ENCODE measurements at places on chromosomes 1 and 21.
A peak's percentile ranks its signal among the peaks of the same experiment; 100 is the strongest.

- DNase-seq, result no peak
Measured at GRCh38 chr1:235817101-235817728, 49.5 kb downstream of the LYST start.

- DNase-seq, result no peak
Measured at GRCh38 chr1:153652805-153653500, 5.5 kb upstream of the SNAPIN start.

- peak; percentile 93 for DNase-seq
Measured at GRCh38 chr1:43936431-43937151, 3.0 kb downstream of the ARTN start.

DNA sequence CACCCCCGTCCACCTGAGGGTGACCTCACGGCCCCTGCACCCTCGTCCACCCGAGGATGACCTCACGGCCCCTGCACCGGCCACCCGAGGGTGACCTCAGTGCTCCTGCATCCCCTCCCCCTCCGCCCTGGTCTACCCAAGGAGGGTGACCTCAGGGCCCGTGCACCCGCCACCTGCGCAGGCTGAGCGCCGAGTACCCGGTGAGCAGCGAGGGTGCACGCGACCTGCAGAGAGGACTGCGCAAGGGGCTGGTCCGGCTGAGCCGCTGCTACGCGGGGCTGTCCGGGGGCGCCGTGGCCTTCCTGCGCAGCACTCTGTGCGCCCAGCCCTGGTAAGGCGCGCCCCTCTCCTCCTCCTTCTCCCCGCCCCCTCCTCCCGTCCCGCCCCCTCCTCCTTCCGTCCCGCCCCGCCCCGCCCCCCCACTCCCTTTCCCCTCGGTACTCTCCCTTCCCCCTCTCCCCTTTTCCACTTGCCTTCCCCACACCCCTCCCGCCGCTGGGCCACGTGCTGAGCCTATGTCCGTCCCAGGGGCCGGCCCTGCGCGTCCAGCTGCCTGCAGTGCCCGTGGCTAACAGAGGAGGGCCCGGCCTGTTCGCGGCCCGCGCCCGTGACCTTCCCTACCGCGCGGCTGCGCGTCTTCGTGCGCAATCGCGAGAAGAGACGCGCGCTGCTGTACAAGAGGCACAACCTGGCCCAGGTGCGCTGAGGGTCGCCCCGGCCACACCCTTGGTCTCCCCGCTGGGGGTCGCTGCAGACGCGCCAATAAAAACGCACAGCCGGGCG, 28.4 kb downstream of the TRIM11 start:
- DNase-seq, result peak; percentile 83

GRCh38 chr1:153572569-153573015, 6.9 kb upstream of the S100A2 start:
- peak; percentile 46 for DNase-seq

DNA sequence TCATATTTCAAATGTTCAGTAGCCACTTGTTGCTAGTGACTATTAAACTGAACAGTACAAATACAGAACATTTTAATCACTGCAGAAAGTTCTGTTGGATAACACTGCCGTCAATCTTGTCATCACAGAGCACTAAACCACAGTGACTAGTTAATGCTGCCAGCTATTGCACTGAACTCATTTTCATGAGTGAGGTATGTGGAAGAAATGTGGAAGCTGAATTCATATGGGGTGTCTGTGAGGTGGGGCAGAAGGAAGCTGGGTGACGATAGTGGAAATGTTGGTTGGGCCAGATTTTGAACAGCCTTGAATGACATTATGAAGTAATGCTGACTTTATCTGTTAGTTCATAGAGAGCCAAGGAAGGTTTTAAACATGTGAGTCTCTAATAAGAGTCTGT, 49.6 kb downstream of the OSBPL9 start:
- no peak for DNase-seq

GRCh38 chr1:206796981-206797402, 24.7 kb upstream of the IL10 start:
- DNase-seq, result no peak

DNA sequence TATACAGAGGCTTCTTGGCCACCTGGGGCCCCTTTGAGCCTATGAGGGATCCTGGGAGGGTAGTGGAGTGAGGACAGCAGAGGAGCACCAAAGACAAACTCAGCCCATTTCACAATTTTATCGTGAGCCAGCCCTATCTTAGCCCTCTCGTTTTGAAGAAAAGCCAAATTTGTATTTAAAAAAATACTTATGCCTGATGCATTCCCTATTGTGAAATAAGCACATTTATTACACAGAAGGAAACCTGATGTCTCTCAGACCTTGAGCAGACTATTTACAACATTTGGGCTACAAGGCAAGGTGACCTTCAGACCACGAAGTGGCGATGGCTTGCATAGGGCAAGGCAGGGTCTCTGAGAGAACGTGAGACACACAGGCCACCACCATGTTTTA, 41.3 kb upstream of the H6PD start:
- no peak for DNase-seq

DNA sequence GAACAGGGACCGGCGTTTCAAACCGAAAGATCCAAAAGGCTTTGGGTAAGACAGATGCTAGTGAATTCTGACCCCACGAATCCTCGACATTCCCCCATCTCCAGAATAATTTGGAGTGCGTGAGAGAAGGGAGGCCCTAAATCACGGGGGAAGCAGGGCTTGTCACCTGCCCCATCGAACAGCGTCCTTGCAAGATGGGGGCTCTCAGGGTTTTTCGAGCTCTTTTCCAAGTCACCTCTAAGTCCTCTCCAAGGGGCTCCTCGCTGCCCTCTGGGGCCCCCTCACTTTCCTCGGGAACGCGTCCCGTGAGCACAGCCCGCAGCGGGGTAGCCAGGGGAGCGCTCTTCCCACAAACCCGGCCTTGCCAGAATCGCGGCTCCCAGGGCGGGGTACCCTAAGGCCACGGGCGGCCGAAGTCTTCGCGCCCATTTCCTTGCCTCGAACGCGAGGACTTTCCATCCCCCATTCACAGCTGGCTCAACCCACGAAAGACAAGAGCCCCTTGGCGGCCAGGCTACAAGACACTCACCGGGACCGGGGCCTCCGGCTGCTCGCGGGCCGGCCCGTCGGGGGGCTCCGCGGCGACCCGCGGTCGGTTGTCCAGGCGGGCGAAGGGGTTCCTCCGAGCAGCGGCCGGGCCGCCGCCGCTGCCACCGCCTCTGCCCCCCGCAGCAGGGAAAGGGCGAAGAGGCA, 546 bp downstream of the DONSON start:
- peak; percentile 25 for DNase-seq

GRCh38 chr1:201793306-201793925, 35.5 kb upstream of the IPO9 start:
- no peak for DNase-seq

DNA sequence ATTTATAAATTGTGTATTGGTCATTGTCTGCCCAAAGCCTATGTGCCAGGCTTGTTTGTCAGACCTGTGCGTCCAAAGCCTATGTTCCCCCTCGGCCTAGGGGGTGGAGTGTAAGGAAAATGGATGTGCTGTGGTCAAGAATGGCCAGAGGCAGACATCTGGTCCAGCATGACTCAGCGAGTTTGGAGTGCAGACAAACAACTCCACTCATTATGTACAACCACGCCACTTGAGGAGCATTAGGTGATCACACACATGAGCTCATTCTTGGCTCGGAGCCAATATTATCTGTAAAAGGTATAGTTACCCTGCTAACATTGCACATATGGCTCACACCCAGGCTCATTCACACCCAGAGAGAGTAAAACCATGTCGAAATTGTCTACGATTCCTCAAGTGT, 1047.6 kb upstream of the ADGRL4 start:
- peak; percentile 100 for DNase-seq

DNA sequence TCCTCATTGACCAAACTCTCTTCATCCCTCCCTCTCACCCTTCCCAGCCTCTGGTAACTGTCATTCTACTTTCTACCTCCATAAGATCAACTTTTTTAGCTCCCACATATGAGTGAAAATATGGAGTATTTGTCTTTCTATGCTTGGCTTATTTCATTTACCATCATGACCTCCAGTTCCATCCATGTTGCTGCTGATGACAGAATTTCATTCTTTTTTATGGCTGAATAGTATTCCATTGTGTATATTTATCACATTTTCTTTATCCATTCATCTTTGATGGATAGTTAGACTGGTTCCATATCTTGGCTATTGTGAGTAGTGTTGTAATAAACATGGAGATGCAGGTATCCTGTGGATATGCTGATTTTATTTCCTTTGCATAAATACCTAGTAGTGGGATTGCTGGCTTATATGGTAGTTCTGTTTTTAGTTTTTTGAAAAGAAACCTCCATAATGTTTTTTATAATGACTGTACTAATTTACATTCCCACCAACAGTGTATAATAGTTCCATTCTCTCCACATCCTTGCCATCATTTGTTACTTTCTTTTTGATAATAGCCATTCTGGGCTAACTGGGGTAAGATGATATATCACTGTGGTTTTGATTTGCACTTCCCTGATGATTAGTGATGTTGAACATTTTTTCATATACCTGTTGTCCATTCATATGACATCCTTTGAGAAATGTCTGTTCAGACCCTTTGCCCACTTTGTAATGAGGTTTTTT, 35.7 kb downstream of the IARS2 start:
- DNase-seq, result no peak

DNA sequence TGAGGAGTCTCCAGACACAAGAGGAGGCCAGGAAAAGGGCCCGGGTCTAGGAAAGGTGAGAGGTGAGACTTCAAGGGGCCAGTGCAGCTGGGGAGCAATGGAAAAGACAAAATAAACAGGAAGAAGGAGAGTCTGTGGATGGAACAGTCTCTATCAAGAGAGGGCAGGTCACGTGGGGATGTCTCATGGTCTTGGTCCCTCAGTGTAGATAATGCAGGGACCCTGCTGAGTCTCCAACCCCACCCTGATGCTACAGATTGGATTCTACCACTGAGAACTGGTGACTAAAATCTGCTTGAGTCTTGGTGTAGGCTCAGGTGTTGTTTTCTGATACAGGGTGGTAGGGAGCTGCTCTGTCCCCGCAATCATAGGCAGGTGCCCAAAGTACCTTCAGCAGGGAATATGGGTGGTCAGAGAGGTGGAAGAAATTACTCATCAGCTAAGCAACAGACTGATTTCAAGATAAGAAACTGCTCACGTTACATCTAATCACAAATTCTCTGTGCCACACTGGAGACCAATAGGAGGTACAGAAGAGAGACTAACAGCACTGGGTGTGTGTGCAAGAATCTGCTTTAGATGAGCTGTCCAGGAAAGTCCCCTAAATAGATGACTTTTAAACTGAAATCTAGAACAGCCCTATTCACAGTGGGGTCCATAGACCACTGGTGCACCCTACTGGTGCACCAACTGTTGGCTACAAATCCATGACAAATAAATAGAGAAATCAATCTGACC, 101.5 kb upstream of the TLR5 start:
- DNase-seq, result no peak

DNA sequence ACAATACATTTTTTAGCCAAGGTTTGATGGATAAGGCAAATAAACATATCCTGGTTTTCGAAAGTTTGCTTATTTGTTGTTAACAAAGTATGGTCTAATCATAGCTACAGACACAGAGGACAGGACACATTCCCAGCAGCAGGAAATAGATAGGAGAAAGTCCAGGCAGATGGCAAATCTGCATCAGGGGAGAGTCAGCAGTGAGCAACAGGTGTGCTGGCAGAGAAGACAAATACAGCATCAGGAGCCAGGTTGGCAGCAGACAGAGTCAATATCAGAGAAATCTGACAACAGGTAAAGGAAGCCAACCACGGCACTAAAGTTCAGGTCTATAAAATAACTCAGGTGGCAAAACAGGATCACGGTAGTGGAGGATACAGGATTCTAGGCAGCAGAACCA, 210.7 kb upstream of the PTBP2 start:
- DNase-seq, result peak; percentile 75

GRCh38 chr1:212021563-212021962, 13.8 kb downstream of the INTS7 start:
- no peak for DNase-seq

DNA sequence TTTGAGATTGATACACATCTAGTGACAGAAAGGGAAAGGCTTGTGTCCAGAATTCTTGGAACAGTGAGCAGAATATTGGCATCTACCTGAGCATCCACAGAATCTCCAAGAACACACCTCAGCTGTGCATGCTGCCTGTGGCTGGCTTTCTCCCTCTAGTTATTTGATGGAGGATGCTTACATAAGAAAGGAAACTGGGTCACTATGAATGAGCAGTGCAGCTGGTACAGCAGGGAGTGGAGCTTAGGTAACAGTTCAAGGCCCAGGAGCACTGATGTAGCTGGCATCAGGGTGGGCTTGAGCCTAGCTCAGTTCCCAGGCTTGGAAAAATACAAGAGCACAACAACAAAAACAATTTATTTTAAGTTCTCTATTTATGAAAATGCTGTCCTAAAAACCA, 26.3 kb downstream of the RGS8 start:
- no peak for DNase-seq

GRCh38 chr1:14660801-14661200, 62.3 kb downstream of the KAZN start:
- no peak for DNase-seq

DNA sequence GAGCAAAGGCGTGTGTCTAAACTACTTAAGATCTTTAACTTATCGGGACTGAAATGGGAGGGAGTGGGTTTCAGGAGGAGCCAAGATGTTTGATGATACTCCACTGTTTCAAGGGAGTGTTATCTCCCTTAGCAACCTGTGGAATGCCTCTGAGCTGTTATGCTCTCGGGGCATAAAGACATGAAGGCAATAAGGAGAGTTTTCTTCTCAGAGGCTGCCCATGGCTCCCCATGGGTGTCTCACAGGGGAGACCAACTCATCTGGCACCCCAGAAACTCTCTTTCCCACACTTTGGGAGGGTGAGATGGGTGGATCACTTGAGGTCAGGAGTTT, 130.0 kb downstream of the LIPI start:
- no peak for DNase-seq

DNA sequence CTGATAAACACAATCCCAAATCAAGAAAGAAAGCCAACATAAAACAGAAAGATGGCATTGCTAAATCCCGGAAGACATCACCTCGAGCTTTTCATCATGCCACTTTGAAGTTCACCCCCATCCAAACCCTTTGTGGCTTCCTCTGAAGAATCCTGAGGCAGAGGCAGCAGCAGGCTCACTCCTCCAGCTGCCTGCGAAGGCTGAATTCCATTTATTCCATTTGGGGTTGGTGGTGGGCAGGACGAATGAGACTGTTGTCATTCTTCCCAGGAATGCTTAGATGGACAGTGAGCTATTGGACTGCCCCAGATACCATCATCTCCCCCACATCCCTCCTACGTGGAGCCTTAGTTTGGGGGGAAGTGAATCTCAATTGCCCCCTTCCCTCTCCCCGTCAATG, 437.5 kb downstream of the SMYD3 start:
- no peak for DNase-seq

DNA sequence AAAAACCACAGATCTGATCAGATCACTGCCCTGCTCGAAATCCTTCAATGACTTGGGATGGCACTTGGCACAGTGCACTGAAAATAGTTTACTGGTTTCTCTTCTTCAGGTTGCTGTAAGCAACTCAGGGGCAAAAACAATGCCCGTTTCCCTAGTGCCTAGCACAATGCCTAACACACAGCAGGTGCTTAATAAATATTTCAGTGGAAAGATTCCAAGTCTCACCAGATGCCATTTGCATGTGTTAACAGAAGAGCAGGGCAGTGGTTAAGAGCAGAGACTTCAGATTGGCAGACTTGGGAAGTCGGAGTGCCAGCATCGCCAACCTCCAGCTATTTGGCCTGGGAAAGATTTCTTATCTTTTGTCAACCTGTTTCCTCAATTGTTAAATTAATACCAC, 10.9 kb upstream of the METTL25B start:
- no peak for DNase-seq

GRCh38 chr1:207078578-207079132, 10.0 kb upstream of the C4BPB start:
- DNase-seq, result no peak
